ENCODE measurements at places on chromosomes 12 and 14.

GRCh38 chr14:103625356-103626095 lies 3.5 kb upstream of the KLC1 start:
- no peak for DNase-seq

GRCh38 chr12:7120166-7120565 lies 8.5 kb downstream of the RBP5 start:
- no peak for DNase-seq

DNA sequence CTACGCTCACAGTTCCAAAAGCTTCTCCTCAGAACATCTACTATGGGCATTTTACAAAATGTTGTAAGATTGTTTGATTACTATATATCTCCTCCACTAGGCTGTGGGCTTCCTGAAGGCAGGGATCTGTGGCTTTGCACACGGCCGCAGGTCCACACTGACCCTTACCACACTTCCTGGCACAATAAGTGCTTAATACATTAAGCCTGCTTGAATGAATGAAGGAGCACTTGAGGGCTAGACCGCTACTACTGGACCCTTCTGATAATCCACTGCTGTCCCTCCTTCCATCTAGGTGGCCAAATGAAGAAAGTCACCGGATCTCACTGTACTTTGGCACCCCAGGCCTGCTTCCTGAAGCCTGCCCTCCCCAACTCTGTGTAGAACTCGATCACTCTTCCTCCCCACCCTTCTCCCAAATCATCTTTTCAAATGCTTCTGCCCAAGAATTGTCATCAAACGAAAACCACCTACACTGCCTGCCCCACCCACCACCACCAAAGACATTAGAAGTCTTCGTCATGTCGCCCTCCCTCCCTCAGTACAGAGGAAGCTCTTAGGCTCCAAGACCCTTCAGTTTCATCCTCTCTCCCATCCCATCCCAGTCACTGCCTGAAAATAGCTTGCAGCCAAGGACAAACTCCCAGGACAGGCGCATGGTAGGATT lies 596 bp upstream of the ZBTB39 start:
- no peak for DNase-seq

DNA sequence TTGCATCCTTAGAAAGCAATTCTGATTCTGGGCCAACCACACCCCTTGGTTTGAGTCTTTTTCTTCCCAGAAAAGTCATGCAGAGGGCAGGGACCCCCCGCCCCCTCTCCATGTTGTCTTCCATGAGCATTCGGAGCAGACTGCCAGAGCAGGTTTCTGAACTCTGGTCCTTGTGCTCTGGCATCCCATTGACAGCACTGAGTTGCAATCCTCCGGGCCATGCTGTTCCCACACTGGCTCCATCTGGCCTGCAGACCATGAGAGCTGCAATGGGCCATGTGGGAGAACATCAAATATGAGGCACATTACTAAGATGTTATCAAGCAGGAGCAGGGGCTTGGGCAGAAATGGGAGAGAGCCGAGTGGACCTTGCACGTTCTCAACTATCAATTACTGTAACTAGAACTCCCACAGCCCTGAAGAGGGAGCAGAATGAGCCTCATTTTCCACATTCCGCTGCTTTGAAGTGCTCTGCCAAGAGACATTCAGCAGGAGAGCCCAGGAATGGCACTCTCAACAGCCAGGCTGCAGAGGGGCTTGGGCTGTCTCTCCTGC lies 157.4 kb downstream of the STXBP6 start:
- DNase-seq = no peak

DNA sequence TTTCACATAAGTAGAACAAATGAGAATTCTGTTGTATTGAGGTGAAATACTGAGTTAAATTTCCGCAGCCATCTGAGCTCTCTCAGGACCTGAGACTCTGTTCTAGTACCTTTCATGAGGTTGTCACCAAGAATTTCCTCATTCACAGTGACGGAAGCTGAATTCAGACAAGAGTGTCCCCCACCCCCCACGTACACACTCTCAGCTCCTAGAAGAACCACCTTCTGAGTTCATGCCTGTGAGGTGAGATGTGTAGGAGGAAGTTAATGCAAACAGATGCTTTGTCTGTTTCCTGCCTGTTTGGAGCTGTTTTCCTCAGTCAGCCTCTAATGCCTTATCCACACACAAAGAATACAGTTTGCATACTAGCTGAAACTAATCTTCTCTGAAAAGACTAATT lies 18.2 kb downstream of the BICDL1 start:
- peak; percentile 54 for DNase-seq

- DNase-seq = no peak
Observed at GRCh38 chr12:22978962-22979361, 354.0 kb downstream of the ETNK1 start.

GRCh38 chr12:114392909-114393308 lies 13.0 kb downstream of the TBX5 start:
- DNase-seq = no peak

- DNase-seq = no peak
Observed at GRCh38 chr14:75978249-75978731, 3.5 kb downstream of the TGFB3 start.

GRCh38 chr12:91608542-91608941 lies 425.9 kb upstream of the DCN start:
- no peak for DNase-seq

DNA sequence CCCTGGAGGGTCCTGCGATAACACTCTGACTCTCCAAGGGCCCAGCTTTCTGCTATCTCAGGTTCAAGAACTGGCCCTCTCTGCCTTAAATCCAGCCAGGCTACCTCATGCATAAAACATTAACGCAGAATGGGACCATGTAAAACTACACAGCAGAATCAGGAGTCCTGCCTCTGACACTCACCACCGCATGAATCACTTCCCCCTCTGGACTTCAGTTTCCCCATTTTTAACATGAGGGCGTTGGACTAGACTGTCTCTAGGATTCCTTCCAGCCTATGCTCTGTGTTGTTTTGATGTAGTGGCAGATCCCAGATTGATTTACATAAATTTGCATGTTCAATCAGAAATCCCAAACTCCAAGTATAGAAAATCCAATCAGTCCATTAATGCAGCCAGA lies 3.3 kb downstream of the NCKAP5L start:
- no peak for DNase-seq

DNA sequence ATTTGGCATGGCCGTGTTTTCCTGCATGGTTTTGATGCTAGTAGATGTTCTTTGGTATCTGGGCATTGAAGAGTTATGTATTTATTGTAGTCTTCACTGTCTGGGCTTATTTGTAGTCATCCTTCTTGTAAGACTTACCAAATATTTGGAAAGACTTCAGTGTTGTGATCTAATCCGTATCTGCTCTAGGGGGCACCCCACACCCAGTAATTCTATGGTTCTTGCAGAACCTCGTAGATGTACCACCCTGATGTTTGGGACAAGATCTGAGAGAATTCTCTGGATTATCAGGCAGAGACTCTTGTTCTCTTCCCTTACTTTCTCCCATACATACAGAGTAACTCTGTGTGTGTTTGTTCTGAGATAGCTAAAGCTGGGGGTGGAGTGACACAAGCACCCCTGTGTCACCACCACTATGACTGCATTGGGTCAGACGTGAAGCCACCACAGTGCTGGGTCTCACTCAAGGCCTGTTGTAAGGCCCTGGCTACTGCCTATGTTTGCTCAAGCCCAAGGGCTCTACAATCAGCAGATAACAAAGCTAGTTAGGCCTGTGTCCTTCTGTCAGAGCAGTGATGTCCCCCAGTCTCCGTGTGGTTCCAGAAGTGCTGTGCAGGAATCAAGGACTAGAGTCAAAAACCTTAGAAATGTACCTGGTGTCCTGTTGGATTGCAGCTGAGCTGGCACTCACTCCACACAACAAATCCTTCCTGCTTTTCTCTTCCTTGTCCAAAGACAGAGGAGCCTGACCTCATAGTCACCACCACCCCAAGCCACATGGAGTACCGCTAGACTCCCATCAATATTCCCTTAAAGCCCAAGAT lies 9.6 kb downstream of the RDH16 start:
- no peak for DNase-seq

- no peak for DNase-seq
Observed at GRCh38 chr12:3757261-3757660, 4.4 kb upstream of the CRACR2A start.

GRCh38 chr12:105175397-105175990 lies 60.5 kb downstream of the APPL2 start:
- no peak for DNase-seq

Measured in activated T-helper 9 cell treated with anti-CD3 and anti-CD28 coated beads, Interleukin-2, amount 50 U/mL, for 16 hours (primary cell).